ENCODE measurements at places on chromosomes 13 and 19.
A peak's percentile ranks its signal among the peaks of the same experiment; 100 is the strongest.

GRCh38 chr13:98921015-98921580 lies 56.8 kb downstream of the DOCK9 start:
- DNase-seq = no peak

DNA sequence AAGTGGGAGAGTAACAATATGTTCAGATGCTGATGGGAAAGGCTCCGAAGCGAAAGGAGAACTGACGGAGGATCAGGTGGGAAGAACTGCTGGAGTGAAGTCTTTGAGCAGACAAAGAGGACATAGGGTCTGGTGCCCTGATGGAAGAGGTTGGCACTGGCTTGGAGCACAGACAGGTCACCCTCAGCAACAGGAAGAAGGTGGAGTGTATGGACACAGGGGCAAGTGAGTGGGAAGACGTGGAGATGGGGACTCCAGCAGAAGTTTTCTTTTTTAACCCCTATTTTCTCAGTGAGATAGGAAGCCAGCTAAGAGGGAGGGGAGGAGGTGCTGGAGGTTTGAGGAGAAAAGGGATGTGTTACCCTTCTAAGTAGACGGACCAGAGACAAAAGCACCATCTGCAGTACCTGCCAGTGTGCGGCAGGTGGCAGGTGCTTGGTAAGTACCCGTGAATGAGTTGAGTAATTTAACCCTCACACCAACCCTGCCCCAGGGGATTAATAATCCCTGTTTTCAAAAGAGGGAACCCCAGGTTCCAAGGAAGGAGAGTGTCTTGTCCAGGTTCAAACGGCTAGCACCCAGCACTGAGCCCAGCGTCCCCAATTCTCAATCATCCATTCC lies 11.2 kb downstream of the HAS1 start:
- peak; percentile 75 for DNase-seq

GRCh38 chr19:45280471-45280961 lies 29.4 kb downstream of the MARK4 start:
- DNase-seq = no peak

DNA sequence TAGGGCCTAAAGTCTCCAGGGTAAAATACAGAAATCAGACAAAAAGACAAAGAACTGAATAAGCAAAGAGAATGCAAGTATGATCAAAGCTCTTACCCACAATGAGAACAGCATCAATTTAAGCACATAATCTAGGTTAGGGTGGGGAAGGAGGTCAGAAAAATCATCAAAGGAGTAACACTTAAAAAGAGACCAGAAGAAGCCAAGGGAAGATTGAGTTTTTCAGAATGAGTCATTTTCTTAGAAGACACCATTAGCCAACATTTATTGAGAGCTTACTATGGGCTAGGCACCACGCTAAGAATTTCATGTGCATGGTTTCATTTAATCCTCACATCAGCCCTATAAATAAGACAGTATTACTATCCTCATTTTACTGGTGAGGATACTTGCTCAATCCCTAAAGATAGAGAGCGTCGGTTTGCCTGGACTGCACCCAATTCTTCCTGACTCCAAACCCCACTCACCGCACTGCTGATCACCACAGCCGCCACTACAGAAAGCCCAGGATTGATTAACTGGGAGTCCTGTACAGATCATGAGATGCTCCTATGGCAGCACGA lies 1.7 kb upstream of the SHISA2 start:
- no peak for DNase-seq

DNA sequence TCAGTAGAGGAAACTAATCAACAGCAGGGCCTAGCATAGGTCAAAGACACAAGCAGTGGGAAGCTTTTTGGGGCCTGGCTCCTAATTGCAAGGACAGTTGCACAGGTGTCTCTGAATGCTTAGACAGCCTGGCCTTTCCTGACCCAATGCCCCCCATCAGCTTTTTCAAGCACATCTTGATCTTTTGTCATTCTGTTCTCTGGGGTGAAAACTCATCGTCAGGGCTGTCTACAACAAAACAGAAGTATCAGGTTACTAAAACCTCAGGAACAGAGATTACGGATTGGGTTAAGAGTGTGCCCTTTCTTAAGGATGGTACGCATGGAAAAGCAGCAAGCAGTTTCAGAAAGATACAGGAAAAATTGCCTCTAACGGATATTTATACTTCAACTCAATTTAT lies 8.3 kb upstream of the ZNF254 start:
- DNase-seq = no peak

All from RWPE1 (cell line).